GM06990 (cell line): ENCODE measurements at places on chromosomes 3 and 15.

- no peak for DNase-seq
These were observed 276.7 kb downstream of the CNTN4 start for GRCh38 chr3:2375376-2375775.

GRCh38 chr3:149808209-149808829 lies 4.7 kb upstream of the RNF13 start:
- peak; percentile 28 for DNase-seq

DNA sequence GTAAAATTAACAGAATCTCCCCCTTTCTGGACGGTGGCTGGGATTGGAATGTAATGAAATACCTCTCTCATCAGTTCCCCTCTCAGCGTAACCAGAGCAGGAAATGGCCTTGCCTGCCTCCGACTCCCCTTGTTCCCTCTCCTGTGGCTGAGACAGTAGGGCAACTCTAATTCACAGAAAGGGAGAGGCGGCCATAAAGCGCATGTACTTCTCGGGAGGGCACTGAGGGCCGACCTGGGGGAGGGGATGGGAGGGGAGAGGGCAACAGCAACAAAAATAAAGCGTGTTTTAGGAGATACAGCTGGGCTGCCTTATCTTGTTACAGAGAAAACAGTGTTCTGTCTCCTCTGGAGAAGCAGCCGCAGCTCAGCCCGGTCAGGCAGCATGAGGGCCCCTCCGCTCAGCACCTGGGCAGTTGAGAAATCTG lies 783.3 kb upstream of the ARRDC4 start:
- no peak for DNase-seq

DNA sequence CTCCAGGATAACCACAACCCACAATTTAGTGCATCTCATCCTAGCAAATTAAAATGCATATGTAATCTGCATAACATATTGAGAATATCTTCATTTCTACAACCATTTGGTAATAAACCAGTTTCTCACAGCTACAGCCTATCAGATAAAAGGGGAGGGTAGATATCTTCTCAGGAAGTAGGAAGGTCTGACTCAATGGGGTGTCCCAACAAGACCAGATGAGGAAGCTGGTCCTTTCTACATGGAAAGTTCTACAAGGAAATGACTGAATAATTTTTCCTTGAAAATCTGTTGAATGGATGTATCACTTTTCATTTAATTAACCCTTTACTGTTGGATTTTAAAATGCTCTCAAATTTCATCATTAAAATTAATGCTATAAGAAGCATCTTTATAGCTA lies 17.4 kb upstream of the TMPRSS7 start:
- DNase-seq, result no peak

- DNase-seq, result no peak
These were observed 50.5 kb downstream of the SPATA16 start for GRCh38 chr3:173090492-173090891.

- DNase-seq, result no peak
These were observed 27.3 kb downstream of the WNT5A start for GRCh38 chr3:55459838-55460237.

GRCh38 chr15:101070502-101071273 lies 151.5 kb downstream of the LRRK1 start:
- DNase-seq, result no peak

DNA sequence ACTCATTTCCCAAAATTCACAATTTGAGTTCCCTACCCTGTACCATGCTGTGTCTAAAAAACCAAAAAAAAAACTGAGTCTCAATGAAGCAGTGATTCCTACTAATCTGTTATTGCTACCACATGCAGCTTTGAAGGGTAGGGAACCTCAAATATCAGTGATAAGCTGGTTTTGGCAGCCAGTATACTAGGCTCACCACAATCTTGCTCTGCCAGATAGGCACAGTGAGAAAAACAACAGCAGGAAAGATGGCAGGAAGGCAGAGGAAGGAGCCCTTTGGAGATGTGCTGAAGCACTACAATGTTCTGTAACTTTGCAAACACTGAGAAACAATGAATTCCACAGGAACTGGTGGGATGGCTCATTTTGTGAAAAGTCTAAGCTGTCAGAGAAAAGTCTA lies 96.9 kb upstream of the UBP1 start:
- no peak for DNase-seq

DNA sequence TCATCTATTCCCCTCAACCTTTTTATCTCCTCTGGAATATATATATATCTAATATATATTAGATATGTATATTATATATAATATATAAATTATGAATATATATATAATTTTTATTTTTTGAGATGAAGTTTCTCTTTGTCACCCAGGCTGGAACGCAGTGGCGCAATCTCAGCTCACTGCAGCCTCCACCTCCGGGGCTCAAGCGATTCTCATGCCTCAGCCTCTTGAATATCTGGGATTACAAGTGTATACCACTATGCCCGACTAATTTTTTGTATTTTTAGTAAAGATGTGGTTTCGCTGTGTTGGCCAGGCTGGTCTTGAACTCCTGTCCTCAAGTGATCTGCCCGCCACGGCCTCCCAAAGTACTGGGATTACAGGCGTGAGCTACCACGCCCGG lies 22.2 kb downstream of the PXYLP1 start:
- no peak for DNase-seq
